Urinary bladder (tissue), 4 donors: ENCODE measurements at places on chromosomes 7 and 10.

GRCh38 chr10:88982366-88982765, 8.2 kb upstream of the FAS start:
- DNase-seq = no peak

DNA sequence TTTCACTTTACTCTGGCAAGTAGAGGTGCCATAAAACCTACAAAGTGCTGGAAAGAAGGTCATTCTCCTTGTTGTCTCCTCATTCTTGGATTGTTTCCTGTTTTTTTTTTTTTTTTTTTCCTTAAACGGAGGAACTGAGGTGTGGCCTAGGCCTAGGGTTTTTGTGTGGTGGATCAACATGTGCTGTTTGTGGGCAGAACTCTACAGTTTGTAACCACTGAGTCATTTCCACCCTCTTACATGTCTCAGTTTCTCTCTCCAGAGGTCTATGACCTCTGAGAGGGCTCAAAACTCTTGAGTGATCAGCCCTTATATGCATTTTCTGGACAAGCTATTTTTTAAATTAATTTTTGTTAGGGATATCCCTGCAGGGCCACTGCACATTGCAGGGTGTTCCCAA, 296.0 kb downstream of the PPP1R3A start:
- DNase-seq = no peak

DNA sequence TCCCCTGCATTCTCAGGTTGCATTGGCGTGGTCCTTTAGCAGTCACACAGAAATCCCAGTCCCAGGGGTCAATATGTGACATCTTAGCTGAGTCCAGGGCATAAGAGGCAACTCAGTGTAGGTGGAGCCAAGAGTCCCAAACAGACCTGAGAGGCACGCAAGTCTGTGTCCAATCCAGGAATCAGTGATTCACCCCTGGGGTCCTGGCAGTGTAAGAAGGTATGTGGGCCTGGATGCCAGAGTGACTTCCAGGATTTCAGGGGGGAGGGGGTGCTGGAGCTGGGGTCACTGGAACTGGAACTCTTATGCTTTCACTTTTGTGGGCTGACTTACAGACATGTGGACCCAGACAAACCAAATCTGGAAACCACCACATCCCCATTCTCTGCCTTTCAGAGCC, 26.8 kb downstream of the FRMPD2 start:
- DNase-seq = no peak

- DNase-seq = no peak
These were observed 153.7 kb downstream of the PLXNA4 start for GRCh38 chr7:132422502-132423111.

GRCh38 chr10:37732685-37733084, 124.7 kb downstream of the ZNF248 start:
- no peak for DNase-seq

GRCh38 chr7:142796501-142797390, 26.0 kb downstream of the PRSS2 start:
- DNase-seq = no peak

- no peak for DNase-seq
These were observed 119.9 kb downstream of the CCNY start for GRCh38 chr10:35456153-35456720.

- DNase-seq = no peak
These were observed 24.4 kb downstream of the TSPAN12 start for GRCh38 chr7:120833546-120833945.

DNA sequence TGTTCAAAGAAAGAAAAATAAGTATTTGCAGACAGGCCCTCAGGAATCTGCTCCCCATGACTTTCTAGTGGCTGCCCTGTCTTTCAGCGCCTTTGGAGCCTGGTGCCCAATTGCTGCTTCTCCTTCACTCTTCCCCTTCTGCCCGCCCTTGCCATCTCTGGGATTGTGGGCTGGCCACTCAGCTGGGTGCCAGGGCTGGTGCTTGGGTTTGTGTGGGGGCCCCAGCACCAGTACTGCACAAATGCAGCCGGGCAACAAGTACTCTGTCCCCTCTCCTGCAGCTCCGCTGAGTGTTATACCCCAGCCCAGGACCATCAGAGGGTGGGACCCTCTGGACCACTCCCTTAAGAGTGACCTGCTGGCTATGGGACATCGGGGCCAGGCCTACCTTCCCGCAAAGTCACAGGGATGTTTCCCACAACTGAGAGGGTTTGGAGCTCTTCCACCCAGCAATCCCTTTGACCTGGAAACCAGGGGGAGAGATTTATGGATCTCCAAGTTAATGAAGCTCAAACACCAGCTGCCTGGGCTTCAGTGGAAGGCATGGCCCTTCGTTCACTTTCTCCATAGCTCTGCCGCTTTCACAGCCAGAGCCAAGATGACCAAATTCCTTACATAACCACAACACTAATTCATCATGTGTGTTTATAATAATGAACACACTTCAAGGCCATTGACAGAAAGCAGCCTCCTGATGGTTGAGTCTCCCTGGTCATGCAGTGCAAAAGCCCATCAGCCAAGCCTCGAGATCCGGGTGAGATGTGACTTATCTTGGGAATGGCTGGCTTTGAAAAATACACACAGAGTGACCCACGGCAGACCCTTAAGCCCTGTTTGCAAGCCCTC, 313.9 kb upstream of the ZNF32 start:
- no peak for DNase-seq
